ENCODE measurements at places on chromosomes 6 and 20. TPM values are rescaled to one million over a fixed set of nuclear protein-coding genes. Genes with fewer than 3 reads are reported as not detected.

TMEM244 gene
- polyA plus RNA-seq: not detected

PGC gene
- polyA plus RNA-seq: not detected

GRCh38 chr20:25254986-25255680 lies 7.2 kb downstream of the PYGB start:
- no peak overlapping the region for H3K4me3 ChIP-seq
- H3K4me1 ChIP-seq: no peaks in the 10 kb centered on the region
- no peak for DNase-seq
- H3K27ac ChIP-seq: no peak overlapping the region
- H3K27me3 ChIP-seq: no peaks in the 10 kb centered on the region

DNA sequence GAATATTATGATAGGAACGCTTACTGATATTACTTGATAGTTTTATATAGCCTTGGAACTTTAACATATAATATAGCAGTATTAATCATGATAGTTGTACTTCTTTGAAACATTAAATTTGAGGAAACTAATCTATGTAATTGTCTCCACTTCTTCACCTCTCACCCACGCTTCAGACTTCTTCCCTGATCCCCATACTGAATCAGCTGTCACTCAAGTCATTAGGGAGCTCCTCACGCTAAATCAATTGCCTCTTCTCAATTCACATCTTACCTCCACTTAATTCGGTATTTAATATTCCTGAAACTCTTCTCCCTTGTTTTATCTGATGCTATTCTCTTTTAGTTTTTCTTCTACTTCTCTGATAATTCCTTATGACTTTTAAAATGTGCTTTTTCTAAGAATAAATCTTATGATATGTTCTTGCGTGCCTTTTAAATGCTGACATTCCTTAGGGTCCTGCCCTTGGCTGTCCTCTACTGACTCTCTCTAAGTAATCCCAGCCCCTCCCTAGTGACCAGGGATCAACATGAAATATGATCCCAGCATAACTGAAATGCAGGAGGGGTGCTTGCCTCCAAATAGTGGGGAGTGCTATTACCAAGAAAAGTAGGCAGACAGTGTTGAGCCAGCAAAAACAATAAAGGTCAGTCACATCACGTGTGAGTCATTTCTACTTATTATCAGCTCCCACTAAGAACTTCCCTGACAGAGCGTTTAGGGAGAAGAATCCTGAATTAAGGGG lies 9.9 kb downstream of the ANKRD66 start:
- no peaks in the 10 kb centered on the region for H3K36me3 ChIP-seq
- H3K27ac ChIP-seq: peak overlapping the region; percentile 42
- DNase-seq: peak; percentile 79
- H3K4me3 ChIP-seq: no peak overlapping the region

- H3K4me1 ChIP-seq: peaks cover 26% of the 10 kb centered on the region
- H3K27me3 ChIP-seq: no peaks in the 10 kb centered on the region
- no peak overlapping the region for H3K27ac ChIP-seq
- no peak overlapping the region for H3K4me3 ChIP-seq
- peak; percentile 69 for DNase-seq
Observed at GRCh38 chr6:328136-328670, 35.9 kb downstream of the DUSP22 start.

DNA sequence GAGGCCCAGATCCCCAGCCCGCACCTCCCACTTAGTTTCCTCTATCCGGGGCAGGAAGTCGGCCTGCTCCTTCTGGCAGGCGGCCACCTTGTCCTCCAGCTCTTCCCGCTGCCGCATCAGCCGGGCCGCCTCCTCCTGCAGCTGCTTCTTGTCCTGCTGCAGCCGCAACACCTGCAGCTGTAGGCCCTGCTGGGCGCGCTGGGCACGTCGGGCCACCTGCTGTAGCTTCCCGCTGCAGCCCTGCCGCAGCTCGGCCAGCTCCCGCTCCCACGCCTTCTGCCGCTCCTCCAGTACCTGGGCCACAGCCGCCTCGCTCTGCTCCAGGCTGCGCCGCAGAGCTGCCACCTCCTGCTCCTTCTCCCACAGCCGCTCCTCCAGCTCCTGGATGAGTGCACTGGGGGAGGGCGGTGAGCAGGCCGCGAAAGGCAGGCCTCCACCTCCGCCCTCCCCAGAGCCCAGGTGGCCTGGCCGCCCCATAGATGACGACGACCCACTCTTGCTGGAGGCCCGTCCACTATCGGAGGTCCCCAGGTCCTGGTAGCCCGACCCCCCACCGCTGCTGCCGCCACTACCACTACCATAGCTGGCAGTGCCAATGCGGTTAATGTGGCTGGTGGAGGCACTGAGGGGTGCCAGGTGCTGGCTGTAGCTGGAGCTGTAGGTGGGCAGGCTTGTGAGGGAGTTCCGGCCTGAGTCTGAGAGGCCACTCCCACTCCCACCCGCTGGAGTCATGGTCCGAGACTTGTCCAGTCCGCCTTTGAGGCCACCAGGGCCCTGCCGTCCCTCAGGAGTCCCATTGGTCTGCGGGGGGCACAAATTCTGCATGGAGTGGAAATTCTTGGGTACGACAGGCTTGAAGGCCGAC lies 6.0 kb upstream of the FASTKD5 start:
- peak; percentile 89 for DNase-seq
- peaks cover 24% of the 10 kb centered on the region for H3K4me1 ChIP-seq
- no peak overlapping the region for H3K4me3 ChIP-seq
- H3K36me3 ChIP-seq: no peaks in the 10 kb centered on the region
- peaks cover 24% of the 10 kb centered on the region for H3K27me3 ChIP-seq
- H3K27ac ChIP-seq: peak overlapping the region; percentile 55

- H3K4me1 ChIP-seq: no peaks in the 10 kb centered on the region
- peak overlapping the region; percentile 23 for H3K27ac ChIP-seq
- peak; percentile 27 for DNase-seq
- no peak overlapping the region for H3K4me3 ChIP-seq
Observed at GRCh38 chr6:148805777-148806176, 58.9 kb downstream of the UST start.

DNA sequence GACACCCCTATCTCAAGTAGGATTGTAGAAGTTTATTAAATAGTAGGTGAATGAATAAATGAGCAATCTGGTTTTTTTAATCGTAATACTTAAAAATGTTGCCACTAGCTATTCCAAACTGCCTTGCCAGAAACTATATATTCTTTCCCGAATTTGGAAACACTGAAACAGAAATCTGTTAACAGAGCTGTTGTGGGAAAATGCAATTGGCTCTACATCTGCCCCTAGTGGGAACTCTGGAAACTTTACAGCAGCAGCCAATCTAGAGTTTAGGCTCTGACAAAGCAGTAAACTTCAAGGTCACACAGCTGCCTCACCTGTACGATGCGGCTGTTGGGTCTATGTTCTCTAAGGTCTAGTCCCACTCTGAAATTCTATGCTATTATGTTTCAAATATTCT lies 41.7 kb downstream of the SYNE1 start:
- H3K27ac ChIP-seq: peak overlapping the region; percentile 22
- no peak overlapping the region for H3K4me3 ChIP-seq
- DNase-seq: peak; percentile 83
- no peaks in the 10 kb centered on the region for H3K27me3 ChIP-seq
- H3K36me3 ChIP-seq: no peaks in the 10 kb centered on the region

- peak overlapping the region; percentile 93 for H3K27ac ChIP-seq
- no peaks in the 10 kb centered on the region for H3K36me3 ChIP-seq
- H3K4me3 ChIP-seq: peak overlapping the region; percentile 84
- H3K4me1 ChIP-seq: peaks cover 6% of the 10 kb centered on the region
Observed at GRCh38 chr6:27187231-27188060, 60.1 kb upstream of the PRSS16 start.

- H3K4me1 ChIP-seq: peaks cover 7% of the 10 kb centered on the region
- H3K4me3 ChIP-seq: no peak overlapping the region
- no peak for DNase-seq
Observed at GRCh38 chr20:5945963-5946362, 4.4 kb downstream of the TRMT6 start.

All from muscle of leg (tissue), 16 donors.